Thymus (tissue), 14 donors: ENCODE measurements at places on chromosomes 2 and 18. TPM values are rescaled to one million over a fixed set of nuclear protein-coding genes. Genes with fewer than 3 reads are reported as not detected.

DNA sequence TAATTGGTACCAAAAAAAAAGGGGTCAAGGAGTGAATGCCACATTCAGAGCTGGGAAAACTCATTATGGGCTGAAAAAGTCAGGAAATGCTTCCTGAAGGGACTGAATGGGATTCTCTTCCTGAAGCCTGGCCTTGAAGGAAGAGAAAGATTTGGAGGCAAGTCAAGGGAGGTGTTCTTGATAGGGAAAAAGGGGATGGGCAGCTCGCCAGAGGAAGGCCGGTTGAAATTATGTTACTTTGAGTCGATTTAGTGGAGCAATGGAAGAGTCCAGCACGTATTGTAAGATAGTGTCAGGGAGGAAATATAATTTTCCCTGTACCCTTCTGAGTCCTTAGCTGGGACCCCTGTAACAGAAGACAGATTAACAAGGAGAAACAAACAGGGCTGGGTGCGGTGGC, 115.3 kb upstream of the STPG4 start:
- DNase-seq = no peak

GRCh38 chr2:169344736-169345485, 17.4 kb downstream of the LRP2 start:
- DNase-seq = no peak

- no peak for DNase-seq
Observed at GRCh38 chr2:222835823-222836151, 25.0 kb upstream of the ACSL3 start.

DNA sequence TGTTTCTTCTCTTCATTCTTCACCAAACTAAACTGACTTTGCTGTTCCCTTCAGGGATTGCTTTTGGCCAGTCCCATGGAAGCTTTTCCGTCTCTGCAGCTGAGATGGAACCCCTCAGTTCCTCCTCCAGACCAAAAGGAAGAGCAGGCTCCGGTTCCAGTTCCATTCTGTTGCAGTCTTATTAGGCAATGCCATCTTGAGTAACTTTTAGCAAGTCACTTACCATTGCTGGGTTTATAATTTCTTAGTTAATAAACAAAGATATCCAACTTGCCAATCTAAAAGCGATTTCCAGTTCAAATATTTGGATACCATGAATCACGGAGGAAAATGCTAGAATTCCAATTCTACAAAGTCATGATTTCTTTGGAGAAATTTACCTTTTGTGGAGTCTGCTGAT, 214.3 kb upstream of the LYPD1 start:
- DNase-seq = no peak

GRCh38 chr2:29782549-29783458, 138.6 kb downstream of the ALK start:
- no peak for DNase-seq

DNA sequence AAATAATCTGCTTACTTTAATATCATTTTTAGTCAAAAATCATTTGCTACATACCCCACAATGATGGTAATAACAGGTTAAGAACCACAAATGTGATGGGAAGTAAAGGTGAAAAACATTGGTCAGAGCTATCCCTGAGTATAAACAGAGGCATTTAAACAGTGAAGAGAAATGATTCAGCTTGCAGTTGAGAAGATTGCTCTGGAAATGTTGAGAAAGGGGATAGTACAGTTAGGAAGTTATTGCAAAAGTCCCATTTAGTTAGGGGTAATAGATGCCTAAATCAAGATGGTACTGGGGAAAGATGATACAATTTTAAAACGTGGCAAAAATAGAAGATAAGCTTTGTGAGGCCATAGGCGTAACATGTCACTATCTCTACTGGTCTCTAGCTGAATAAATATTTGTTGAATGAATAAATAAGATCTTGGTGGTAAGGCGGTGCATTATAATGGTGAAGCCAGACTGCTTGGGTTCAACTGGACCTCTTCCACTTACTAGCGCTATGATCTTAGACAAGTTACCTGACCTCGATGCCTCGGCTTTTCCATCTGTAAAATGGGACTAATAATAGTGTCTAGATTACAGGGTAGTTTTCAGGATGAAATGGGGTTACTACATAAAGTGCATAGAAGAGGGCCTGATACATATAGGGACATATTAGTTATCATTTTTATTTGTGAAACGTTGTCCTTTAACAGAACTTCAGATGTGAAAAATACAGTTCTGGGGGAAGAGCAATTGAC, 2.0 kb upstream of the BZW1 start:
- no peak for DNase-seq

GRCh38 chr2:19838616-19839015, 63.2 kb downstream of the TTC32 start:
- DNase-seq = no peak

DNA sequence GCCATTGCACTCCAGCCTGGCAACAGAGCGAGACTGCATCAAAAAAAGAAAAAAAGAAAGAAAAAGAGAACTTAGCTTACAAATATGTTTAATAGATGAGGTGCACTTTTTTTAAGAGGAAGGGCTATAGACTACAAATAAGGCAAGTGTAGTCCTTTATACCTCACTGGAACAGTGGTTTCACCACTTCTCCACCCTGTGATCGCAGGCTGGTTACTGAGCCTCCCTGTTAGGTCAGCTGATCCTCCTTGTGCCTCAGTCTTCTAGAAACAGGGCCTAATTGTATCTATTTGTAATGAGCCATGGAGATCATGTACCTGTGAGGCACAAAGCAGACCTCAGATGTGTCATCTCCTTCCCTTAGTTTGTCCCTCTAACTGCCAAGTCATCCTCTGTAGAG, 4.5 kb downstream of the CXCR2 start:
- DNase-seq = no peak

DNA sequence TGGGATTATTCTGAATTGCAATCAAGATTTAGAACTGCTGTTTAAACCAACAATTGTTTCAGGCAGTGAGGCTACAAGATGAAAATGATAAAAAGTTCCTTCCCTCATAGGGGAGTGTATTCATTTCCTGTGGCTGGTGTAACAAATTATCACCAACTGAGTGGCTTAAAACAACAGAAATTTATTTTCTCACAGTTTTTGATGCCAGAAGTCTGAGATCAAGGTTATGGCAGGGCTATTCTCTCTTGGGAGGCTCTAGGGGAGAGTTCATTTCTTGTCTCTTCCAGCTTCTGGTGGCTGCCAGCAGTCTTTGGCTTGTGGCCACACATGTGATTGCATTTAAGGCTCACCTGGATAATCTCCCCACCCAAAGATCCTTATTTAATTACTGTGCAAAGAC, 290.5 kb upstream of the ZSWIM2 start:
- DNase-seq = no peak

- no peak for DNase-seq
Observed at GRCh38 chr2:177796011-177796410, 276.6 kb downstream of the PDE11A start.

- DNase-seq = no peak
Observed at GRCh38 chr2:24929230-24929629, 9.2 kb upstream of the ADCY3 start.

DNA sequence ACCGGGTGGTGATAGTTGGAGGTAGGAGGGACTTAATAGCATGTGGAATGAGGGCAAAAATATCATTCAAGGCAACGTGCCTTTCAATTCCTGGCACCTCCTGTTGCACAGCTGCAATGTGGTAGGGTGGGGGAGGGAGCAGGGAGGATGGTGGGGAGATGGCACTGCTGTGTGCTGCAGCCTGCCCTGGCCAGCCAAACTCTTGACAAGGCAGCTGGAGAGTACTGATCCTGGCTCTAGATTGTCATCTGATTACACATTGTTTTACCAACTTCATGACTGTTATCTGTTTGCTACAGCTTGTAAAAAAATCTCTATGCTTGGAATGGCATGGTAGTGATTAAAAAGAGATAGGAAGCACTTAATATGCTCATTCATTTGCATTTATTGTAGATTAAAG, 47.7 kb downstream of the PLCL1 start:
- no peak for DNase-seq

DNA sequence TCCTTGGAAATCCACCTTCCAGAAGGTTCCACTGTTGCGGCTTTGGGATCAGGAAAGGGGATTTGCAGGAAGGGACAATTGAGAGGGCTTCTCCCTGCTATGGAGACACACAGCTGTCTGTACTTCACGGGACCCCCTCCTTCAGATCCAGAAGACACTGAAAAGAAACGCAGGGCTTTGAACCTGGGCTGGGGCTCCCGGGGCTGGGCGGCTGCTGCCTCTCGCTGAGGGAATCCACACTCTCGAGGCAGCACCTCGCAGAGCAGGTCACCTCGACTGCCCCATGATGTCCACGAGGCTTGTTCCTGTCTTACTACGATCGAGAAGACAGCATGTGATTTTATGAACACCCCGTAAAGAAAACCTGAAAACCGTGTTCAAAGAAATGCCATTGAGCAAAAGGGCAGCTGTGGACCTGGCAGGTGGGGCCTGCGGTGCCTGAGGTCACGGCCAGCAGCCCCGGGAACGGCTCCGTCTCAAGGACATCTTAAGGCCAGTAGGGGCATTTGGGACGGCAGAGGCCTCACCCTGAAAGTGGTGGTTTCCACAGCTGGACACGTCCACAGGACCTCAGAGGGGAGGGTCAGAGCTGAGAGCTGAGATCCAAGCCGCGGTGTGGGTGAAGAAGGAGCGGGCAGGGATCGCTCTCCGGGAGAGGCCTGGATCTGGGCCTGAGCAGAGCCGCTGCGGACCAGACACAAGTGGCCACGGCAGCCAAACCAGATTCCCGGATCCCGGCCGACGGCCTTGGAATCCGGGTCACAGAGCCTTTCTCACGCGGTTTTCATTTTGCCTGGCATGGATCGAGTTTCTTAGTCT, 165.7 kb downstream of the RTP5 start:
- DNase-seq = no peak

DNA sequence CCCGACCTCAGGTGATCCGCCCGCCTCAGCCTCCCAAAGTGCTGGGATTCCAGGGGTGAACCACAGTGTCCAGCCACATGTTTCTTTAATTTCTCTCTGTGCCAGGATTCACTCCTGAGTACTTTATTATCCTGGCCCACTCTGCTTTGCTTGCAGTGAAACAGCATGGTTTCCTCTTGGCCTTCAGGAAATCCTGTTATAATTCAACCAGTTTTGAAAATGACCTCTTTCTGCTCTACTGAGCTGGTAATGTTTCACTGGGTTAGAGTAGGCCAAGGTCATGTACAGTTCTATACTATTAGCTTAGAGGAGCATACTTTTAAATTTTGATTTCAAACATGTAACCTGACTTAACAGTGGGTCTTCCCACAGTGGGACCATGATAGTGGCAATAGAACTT, 90.6 kb upstream of the PELI1 start:
- DNase-seq = no peak

DNA sequence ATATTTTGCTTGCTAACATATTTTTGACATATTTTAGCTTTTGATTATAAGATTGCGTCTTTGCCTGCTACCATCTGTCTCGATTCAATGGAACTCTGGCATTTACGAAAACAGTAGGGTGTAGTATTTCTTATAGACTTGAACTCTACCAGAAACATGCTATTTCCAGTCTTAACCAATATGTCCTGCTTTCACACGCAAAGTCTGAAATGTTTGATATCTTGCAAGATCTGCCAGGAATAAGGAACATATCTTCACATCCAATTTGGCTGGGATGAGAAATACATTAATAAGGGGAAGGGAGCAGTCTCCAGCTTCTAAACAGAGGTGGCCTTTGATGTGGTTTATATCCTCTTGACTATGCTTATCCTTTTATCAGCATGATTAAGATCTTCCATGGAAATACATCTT, 299.4 kb downstream of the ZNF521 start:
- DNase-seq = no peak

GRCh38 chr2:85557130-85557529, 4.2 kb downstream of the GGCX start:
- DNase-seq = no peak

GRCh38 chr2:241904011-241904718, 34.6 kb downstream of the RTP5 start:
- DNase-seq = no peak

DNA sequence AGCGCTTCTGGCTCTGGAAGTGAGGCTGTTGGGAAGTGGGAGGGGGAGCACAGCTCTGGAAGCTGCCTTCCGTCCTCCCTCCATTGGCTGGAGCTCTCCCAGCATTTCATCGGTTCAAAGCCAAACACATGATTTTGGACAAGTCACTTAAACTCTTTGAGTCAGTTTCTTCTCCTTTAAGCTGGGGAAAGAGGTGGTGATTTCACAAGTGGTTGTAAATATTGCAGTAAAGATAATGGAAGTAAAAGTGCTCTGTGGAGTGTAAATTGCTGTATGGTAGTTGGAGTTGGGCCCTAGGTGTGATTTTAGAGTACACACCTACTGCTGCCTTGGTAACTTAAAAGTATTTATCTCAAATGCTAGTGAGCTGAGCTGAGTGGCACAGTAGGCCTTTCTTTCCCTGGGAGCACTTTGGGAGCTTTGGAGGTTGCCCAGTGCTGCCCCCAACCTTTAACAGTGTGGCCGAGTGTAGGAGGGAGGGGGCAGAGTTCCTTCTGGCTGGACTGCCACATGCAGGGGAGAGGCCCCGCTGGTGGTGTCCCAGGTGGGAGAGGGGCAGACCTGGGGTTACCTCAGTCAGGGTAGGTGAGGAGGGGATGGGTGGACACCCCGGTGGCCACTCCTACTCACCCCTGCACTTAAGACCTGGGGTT, 54.7 kb downstream of the ASAP2 start:
- DNase-seq = no peak

- DNase-seq = no peak
Observed at GRCh38 chr18:4394700-4395099, 60.4 kb downstream of the DLGAP1 start.

GRCh38 chr2:22134421-22134820, 1010.7 kb downstream of the TDRD15 start:
- DNase-seq = no peak

DNA sequence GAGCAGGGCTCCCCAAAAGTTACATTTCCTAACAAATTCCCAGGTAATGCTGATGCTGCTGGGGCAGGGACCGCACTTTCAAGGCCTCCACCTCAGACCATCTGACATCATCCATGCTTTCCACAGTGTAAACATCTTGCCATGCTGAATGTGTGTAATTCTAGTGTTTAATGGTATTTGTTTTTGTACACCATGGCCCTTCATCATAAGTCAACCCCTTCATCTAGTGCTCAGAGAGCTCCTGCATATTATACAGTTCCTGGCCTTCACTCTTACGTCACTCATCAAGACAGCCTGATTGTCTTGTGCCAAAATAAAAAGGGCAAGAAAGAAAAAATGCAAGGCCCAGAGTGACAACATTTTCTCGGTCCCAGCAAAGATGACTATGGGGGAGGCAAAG, 77.5 kb upstream of the ZFP36L2 start:
- DNase-seq = no peak

DNA sequence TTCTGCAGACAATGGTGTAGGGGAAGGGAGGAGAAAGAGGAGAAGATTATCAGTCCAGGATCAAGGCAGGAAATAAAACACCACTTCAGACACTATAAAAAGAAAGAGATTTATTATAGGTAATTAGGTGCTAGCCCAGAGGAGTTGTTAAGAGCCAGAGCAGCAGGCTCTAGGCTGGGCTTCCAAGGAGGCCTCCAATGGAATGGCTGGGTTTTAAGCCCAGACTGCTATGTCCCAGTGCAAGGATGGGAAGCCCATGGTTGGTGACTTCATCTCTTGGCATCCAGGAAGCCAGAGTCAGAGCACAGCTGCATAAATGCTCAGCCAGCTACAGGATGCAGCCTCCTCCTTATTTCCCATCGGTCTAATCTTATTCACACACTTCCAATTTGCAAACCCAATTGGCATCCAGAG, 95.6 kb downstream of the LAMA3 start:
- DNase-seq = no peak

The GPR75 gene
- total RNA-seq = 0.57 TPM

The ITGA6 gene
- 38.2 TPM for total RNA-seq

The FZD7 gene
- total RNA-seq = 2.0 TPM

The TPGS2 gene
- 83.5 TPM for total RNA-seq

The TDRD15 gene
- 0.05 TPM for total RNA-seq

The NTSR2 gene
- total RNA-seq = not detected

The CFC1 gene
- total RNA-seq = 11.4 TPM

The EXOC6B gene
- total RNA-seq = 6.2 TPM

The ZSWIM2 gene
- not detected for total RNA-seq

The CCBE1 gene
- 0.33 TPM for total RNA-seq

The HRH4 gene
- 0.24 TPM for total RNA-seq
